ENCODE measurements at places on chromosomes 7 and 10.

- DNase-seq, result no peak
These were observed 27.0 kb upstream of the HIBADH start for GRCh38 chr7:27689591-27690164.

DNA sequence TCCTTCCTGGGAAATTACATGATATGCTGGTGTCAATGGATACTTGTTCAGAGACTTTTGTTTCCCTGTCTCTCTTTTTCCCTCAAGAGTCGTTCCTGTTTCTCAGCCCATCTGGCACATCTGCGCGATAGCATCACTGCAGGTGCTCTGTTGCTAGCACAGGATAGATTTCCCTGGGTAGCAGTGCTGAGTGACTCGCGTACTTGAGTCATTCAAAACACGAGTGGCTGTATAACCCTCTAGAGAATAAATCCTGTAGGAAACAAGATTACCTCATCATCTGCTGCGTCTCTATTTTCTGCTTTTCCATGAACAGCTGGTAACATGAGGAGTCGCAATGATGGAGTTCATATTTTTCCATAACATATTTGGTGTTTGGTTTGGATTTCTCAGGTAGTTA lies 452.0 kb upstream of the FZD8 start:
- no peak for DNase-seq

- no peak for DNase-seq
These were observed 108.1 kb upstream of the CARD11 start for GRCh38 chr7:3151784-3152183.

GRCh38 chr7:33764752-33765451 lies 140.4 kb upstream of the BMPER start:
- no peak for DNase-seq
